ENCODE measurements at places on chromosomes 5 and 9. TPM values are rescaled to one million over a fixed set of nuclear protein-coding genes. Genes with fewer than 3 reads are reported as not detected.

- DNase-seq, result no peak
- H3K27ac ChIP-seq, result no peak overlapping the region
- no peaks in the 10 kb centered on the region for H3K27me3 ChIP-seq
- H3K4me1 ChIP-seq, result no peaks in the 10 kb centered on the region
- H3K36me3 ChIP-seq, result no peaks in the 10 kb centered on the region
Observed at GRCh38 chr9:70579686-70580085, 165.2 kb upstream of the KLF9 start.

CDC20B gene
- not detected for total RNA-seq

GRCh38 chr5:14739538-14739937 is 75.0 kb downstream of the OTULIN start:
- no peak for DNase-seq
- H3K36me3 ChIP-seq, result no peaks in the 10 kb centered on the region
- no peaks in the 10 kb centered on the region for H3K27me3 ChIP-seq
- no peaks in the 10 kb centered on the region for H3K4me1 ChIP-seq
- no peak overlapping the region for H3K4me3 ChIP-seq

- DNase-seq, result no peak
- H3K4me1 ChIP-seq, result peaks cover 20% of the 10 kb centered on the region
- no peak overlapping the region for H3K4me3 ChIP-seq
- no peak overlapping the region for H3K27ac ChIP-seq
- no peaks in the 10 kb centered on the region for H3K27me3 ChIP-seq
Observed at GRCh38 chr5:149150457-149150856, 9.2 kb downstream of the ABLIM3 start.

- DNase-seq, result peak; percentile 62
- H3K27ac ChIP-seq, result peak overlapping the region; percentile 18
- no peaks in the 10 kb centered on the region for H3K36me3 ChIP-seq
- no peaks in the 10 kb centered on the region for H3K27me3 ChIP-seq
Observed at GRCh38 chr5:117454716-117455212, 880.1 kb upstream of the SEMA6A start.

DNA sequence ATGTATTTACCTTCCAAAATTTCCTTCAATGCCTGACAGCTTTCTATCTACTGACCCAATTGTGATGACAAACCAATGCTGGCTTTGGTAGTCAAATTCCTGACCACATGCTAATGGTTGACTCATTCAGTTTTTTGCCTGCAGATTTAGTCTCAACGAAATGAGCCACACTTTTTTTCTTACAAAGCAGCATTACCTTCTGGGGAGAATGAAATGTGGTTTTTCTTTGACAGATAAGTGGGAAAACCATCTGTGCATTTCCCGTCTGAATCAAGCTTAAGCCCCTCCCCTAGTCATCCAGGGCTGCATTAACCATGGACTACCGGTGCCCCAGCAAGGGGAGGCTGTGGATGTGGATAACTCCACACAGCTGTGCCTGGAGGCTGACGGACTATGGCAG is 99.6 kb upstream of the TAF11L2 start:
- H3K27me3 ChIP-seq, result no peaks in the 10 kb centered on the region
- no peak overlapping the region for H3K27ac ChIP-seq
- H3K36me3 ChIP-seq, result no peaks in the 10 kb centered on the region

FER gene
- total RNA-seq, result 32.0 TPM

GRCh38 chr9:20135119-20135697 is 346.4 kb upstream of the SLC24A2 start:
- no peaks in the 10 kb centered on the region for H3K36me3 ChIP-seq
- H3K27me3 ChIP-seq, result peaks cover 41% of the 10 kb centered on the region
- H3K4me3 ChIP-seq, result no peak overlapping the region
- H3K27ac ChIP-seq, result no peak overlapping the region

DNA sequence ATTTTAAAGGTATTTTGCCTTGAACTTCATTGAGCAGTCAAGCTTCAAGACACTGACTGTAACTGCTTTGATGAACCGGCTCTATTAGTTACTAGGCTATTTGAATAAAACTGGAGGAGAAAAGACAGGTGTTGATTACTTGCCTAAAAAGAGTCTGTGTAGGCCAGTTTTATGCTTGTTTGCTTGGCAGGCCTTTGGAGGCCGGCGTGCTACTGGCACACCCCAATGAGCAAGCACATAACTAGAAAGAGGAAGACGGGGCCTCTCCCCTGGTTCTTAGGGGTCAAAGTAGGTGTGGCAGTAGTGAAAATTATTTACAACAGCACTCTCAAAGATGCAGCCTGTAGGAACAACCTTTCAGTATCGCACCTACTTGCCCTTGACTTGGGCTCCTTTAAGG is 2.1 kb upstream of the ZFR start:
- peaks cover 9% of the 10 kb centered on the region for H3K4me1 ChIP-seq
- H3K27me3 ChIP-seq, result no peaks in the 10 kb centered on the region
- no peak overlapping the region for H3K4me3 ChIP-seq
- H3K27ac ChIP-seq, result no peak overlapping the region

- H3K27me3 ChIP-seq, result no peaks in the 10 kb centered on the region
- H3K36me3 ChIP-seq, result no peaks in the 10 kb centered on the region
- H3K4me3 ChIP-seq, result no peak overlapping the region
Observed at GRCh38 chr5:84113246-84114105, 271.2 kb downstream of the EDIL3 start.

GRCh38 chr5:1140171-1140817 is 28.4 kb upstream of the SLC12A7 start:
- no peaks in the 10 kb centered on the region for H3K27me3 ChIP-seq
- peak; percentile 34 for DNase-seq
- H3K27ac ChIP-seq, result no peak overlapping the region
- no peak overlapping the region for H3K4me3 ChIP-seq
- H3K4me1 ChIP-seq, result peaks cover 3% of the 10 kb centered on the region

DNA sequence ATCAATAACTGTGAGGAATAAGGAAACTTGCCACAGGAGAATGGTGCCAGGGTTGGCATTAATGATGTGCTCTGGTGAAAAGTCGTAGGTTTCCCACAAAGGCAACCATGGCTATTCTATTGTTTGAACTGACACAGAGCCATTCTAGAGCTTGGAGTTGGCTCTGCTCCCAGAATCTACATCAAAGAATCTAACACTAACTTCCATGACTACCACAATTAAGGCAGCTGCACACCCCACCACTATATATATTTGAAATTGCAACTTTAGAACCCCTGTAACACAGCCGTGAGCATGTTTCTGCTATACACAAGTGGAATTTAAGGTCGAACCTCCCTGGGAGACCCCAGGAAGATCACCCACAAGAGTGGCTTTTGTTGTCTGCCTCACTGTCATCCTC is 89.7 kb upstream of the CCDC152 start:
- H3K27ac ChIP-seq, result no peak overlapping the region
- no peaks in the 10 kb centered on the region for H3K27me3 ChIP-seq
- H3K4me3 ChIP-seq, result no peak overlapping the region
- no peaks in the 10 kb centered on the region for H3K4me1 ChIP-seq
- DNase-seq, result no peak

- H3K27me3 ChIP-seq, result no peaks in the 10 kb centered on the region
- H3K4me3 ChIP-seq, result no peak overlapping the region
- DNase-seq, result no peak
- H3K36me3 ChIP-seq, result no peaks in the 10 kb centered on the region
- H3K4me1 ChIP-seq, result peaks cover 8% of the 10 kb centered on the region
Observed at GRCh38 chr5:172785429-172786088, 14.6 kb upstream of the DUSP1 start.

SDHA gene
- 134 TPM for total RNA-seq

DNA sequence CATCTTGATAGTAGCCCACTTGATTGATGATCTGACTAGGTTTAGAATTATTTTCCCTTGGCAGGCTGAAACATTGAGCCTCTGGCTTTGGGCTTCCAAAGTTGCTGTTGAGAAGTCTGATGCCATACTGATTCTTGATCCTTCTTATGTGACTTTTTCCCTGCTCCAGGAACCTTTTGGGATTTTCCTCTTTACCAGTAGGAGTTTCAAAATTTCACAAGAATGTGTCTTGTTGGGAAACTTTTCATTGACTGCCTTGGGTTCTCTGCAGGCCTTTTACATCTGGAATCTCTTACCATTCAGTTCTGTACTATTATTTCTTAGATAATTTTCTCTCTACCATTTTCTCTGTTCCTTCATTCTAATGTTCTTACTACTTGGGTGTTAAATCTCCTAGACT is 20.0 kb downstream of the STC2 start:
- no peak overlapping the region for H3K4me3 ChIP-seq
- H3K36me3 ChIP-seq, result no peaks in the 10 kb centered on the region
- peaks cover 24% of the 10 kb centered on the region for H3K4me1 ChIP-seq

DNA sequence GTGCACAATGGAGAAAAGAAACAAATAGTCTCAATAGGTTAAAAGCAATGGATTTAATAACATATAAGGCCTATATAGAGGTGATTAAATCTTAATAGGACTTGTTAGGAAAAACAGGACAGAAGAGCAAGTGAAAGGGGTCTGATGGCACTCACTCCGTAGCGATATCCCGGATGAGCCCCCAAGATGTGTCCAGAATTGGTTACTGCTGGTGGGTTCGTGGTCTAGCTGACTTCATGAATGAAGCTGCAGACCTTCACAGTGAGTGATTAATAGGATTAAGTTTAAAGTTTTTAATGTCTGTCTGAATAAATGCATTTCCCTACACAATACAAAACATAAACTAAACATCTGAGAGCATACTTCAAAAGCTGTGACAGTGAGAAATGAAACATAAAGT is 110.4 kb upstream of the FAM174A start:
- H3K4me1 ChIP-seq, result peaks cover 6% of the 10 kb centered on the region
- DNase-seq, result no peak
- no peaks in the 10 kb centered on the region for H3K27me3 ChIP-seq
- no peaks in the 10 kb centered on the region for H3K36me3 ChIP-seq
- H3K4me3 ChIP-seq, result no peak overlapping the region

CDH10 gene
- not detected for total RNA-seq

LHX2 gene
- 10.2 TPM for total RNA-seq

PCDHGA1 gene
- total RNA-seq, result 0.05 TPM

TMEM215 gene
- total RNA-seq, result not detected

TSSK1B gene
- not detected for total RNA-seq

GLIPR2 gene
- total RNA-seq, result 14.5 TPM

- H3K27me3 ChIP-seq, result 0 out of 2 replicates have a peak, but pooled peaks cover 5% of the 10 kb centered on the region
- no peak overlapping the region for H3K27ac ChIP-seq
- H3K4me3 ChIP-seq, result no peak overlapping the region
- H3K4me1 ChIP-seq, result no peaks in the 10 kb centered on the region
Observed at GRCh38 chr5:41270423-41271251, 57.3 kb upstream of the C6 start.

DNA sequence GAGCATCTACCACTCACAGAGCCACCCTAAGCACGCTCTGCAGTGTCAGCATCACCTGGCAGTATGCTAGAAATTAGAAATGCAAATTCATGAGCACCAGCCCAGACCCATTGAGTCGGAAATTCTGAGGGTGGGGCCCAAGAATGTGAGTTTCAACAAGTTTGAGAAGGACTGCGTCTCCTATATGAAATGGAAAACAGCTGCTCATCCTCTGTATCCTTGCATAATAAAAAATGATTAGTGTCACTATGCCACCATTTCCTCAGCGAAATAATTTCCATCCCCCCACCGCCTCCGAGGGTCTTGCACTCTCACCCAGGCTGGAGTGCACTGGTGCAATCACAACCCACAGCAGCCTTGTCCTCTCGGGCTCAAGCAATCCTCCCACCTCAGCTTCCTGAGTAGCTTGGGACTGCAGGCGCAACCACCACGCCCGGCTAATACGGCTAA is 1.3 kb upstream of the IQGAP2 start:
- no peak overlapping the region for H3K27ac ChIP-seq
- peaks cover 14% of the 10 kb centered on the region for H3K27me3 ChIP-seq
- no peaks in the 10 kb centered on the region for H3K36me3 ChIP-seq
- peak overlapping the region; percentile 52 for H3K4me3 ChIP-seq
- H3K4me1 ChIP-seq, result peaks cover 5% of the 10 kb centered on the region

SHC3 gene
- total RNA-seq, result 0.27 TPM

DNA sequence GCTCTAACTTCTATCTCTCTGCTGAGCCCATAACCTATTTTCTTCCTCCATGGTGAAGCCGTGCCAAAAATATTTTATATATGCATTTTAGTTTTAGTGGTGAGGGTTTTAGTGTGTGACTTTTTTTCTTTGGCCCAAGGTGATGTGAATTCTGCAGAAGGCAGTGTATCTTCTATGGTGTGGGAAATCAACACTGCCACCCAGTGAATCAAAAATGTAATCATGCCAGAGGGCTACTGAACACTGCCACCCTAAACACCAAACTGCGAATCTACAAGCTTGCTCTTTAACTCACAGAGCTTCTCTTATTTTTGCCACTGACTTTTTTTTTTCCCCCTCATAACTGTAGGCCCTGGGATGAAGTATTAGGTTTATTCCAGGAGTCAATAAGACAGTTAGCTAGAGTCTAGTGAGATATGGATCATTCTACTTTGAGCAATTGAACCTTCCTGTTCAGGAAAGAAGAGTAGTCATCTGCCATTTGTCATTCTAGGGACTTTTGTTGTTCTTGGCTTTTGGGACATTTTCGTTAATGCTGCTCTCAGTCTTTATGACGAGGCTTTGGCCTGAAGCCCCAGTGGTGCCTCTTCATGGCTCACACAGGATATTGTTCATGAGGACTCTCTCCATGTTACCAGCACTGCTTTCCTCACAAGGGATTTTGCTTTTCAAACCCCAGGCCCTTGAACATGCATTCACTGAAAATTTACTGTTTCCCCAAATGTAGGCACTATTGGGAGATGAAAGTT is 53.1 kb downstream of the C7 start:
- H3K4me3 ChIP-seq, result no peak overlapping the region
- H3K27me3 ChIP-seq, result no peaks in the 10 kb centered on the region
- no peaks in the 10 kb centered on the region for H3K4me1 ChIP-seq
- no peak for DNase-seq
- no peaks in the 10 kb centered on the region for H3K36me3 ChIP-seq
- H3K27ac ChIP-seq, result no peak overlapping the region

CDKN2B gene
- 9.8 TPM for total RNA-seq

MTRR gene
- total RNA-seq, result 32.5 TPM

GRCh38 chr9:109861918-109862317 is 81.9 kb downstream of the PALM2AKAP2 start:
- H3K4me3 ChIP-seq, result no peak overlapping the region
- no peaks in the 10 kb centered on the region for H3K36me3 ChIP-seq
- H3K27ac ChIP-seq, result no peak overlapping the region
- no peak for DNase-seq

GRCh38 chr5:2169850-2170760 is 287.4 kb upstream of the IRX4 start:
- no peak overlapping the region for H3K4me3 ChIP-seq
- no peaks in the 10 kb centered on the region for H3K36me3 ChIP-seq
- peaks cover 66% of the 10 kb centered on the region for H3K27me3 ChIP-seq
- no peaks in the 10 kb centered on the region for H3K4me1 ChIP-seq
- no peak for DNase-seq

DNA sequence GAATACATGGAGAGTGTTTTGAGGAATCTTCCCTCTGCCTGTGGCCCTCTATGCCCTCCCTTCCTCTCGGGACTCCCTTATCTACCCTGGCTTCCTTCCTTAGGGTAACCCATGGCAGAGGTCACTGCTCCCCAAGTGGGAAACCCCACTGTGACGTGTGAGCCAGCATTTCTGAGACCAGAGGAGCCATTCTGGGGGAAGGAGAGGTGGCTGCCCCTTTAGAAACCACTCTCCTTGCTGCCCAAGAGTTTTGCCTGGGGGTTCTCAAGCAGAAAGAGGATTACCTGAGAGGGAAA is 23.1 kb downstream of the CCNJL start:
- DNase-seq, result no peak
- no peak overlapping the region for H3K4me3 ChIP-seq
- no peaks in the 10 kb centered on the region for H3K4me1 ChIP-seq
- no peak overlapping the region for H3K27ac ChIP-seq
- H3K36me3 ChIP-seq, result no peaks in the 10 kb centered on the region
